ENCODE measurements at places on chromosomes 12 and 14.

DNA sequence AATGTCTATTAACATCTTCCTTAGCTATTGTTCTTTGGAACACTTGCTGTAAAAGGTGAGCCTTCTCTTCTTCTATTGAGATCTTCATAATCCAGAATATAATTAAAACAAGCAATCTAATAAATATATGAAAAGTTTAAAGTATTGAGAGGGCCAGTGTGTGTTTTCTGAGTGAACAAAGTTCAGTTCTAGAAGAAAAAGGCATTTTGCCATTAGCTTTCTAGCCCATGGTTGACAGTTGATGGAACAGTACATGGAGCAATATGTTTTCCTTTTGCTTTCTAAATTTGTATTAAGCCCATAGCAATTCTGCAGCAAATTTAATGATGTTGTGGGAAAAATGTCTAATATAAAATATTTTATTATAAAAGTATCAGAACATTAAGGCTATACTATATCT lies 853.0 kb downstream of the TRHDE start:
- no peak for DNase-seq

GRCh38 chr14:104844306-104845032 lies 20.6 kb upstream of the CEP170B start:
- no peak for DNase-seq

- no peak for DNase-seq
Observed at GRCh38 chr14:97975962-97976361, 1178.8 kb downstream of the VRK1 start.

- DNase-seq: no peak
Observed at GRCh38 chr12:1581973-1582708, 12.2 kb downstream of the FBXL14 start.

DNA sequence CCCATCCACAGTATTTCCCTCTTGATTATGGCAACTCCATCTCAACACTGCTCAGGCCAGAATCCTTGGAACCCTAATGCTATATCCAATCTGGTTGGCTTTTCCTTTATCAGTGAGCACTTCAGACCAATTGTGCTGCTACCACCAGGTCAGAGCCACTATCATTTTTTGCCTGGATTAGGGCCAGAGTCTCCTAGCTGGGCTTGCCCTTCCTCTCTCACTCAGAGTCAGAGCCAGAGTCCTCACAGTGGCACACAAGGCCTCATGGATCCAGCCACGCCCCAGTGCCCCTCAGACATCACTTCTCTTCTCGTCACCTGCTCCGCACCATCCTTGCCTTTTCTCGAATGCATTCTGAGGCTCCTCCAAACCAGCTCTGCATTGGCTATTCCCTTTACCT lies 211.1 kb downstream of the ANO6 start:
- no peak for DNase-seq

GRCh38 chr14:94052662-94053061 lies 26.5 kb downstream of the OTUB2 start:
- no peak for DNase-seq

DNA sequence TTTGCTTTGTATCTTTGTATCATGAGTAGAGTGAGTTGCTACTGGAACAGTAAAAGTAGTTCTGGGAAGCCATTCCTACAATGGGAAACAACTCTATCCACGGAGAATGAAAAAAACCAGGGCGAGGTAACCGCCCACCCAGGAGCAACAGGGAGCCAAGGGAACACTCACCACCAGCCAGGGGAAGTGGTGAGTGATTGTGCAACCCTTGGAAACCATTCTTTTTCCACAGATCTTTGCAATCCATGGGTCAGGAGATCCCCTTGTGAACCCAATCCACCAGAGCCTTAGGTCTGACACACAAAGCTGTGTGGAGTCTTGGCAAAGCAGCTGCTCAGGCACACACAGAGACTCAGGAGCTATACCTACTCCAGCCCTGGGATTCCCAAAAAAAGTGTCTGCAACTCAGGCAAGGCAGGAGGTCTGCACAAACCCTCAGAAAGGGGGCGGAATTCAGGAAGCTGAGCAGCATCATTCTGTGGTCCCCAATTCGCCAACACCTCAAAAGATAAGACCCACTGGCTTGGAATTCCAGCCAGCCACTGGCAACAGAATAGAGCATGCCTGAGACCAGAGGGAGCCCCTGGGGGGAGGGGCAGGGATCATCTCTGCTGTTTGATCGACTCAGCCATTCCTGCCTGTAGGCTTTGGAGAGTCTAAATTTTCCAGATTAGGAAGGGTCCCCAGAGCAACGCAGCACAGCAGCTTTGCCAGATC lies 52.1 kb upstream of the PPFIA2 start:
- no peak for DNase-seq

DNA sequence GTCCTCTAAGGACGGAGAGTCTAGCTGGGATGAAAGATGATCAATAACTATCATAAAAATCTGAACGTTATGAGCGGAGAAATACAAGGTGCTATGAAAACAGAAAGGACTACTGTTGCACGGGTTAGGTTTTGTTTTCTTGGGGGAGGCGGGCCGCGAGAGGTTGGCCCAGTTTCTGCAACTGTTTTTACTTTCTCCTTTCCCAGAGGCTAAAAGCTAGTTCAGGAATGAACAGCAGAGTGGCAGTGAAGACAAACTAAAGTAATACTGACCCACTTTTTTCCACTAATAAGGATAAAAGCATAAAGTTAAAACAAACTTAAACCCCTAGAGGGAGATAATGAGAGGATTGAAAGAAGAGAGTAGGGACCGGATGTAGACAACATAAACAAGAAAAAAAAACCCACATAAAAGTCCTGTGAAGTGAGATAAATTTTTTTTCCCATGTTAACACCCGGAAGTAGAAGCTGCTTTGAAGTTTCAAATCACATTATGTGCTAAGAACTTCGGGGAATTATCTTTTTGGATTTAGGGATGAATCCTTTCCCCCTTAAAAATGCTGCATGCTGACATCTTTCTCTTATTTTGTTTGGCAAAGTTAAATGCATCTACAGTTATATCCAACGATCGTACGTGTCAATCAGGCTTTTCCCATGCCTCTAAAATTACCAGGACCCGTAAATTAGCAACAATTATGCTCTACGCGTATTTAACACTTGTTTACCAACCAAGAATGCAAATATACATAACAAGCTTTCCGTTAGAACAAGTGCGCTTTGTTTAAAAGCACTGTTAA lies 1.0 kb upstream of the CDK17 start:
- peak; percentile 11 for DNase-seq

- no peak for DNase-seq
Observed at GRCh38 chr12:2563709-2564108, 231.1 kb upstream of the FKBP4 start.

- DNase-seq: no peak
Observed at GRCh38 chr12:106594447-106594846, 11.6 kb downstream of the RFX4 start.

DNA sequence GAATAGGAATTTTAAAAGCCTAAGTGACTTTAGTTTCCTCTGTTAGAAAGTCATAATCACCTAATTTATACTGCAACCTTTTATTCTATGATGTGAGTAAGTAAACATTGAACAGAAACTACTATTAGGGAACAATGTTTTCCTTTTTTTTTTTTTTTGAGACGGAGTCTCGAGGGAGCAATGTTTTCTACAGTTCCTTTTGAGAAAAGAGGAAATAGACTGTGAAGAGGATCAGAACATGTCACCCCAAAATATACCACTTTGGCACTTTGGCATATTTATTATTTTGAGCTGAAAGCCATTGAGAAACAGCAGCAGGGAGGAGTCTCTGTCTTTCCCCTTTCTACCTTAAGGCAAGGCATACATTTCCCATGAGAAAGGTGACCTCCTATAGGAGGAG lies 162.7 kb upstream of the CNOT2 start:
- no peak for DNase-seq

- DNase-seq: no peak
Observed at GRCh38 chr12:87982208-87982607, 47.0 kb downstream of the C12orf50 start.

DNA sequence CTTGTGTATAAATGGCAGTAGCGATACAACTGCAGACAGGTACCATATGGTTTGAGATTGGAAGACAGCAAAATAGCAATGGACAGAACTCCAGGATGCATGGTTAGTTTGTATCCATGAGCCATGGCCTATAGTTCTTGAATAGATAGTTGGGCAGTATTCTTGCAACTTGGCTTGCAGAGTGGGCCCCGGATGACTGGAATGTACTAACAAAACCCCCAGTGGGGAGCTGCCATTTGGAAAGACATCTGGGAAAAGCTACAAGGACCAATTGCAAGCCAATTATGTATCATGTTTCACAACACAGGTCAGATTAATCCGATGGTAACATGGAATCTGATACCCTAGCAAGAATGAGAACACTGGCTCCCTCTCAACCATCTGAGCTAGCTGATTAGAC lies 279.6 kb downstream of the RERGL start:
- DNase-seq: no peak

DNA sequence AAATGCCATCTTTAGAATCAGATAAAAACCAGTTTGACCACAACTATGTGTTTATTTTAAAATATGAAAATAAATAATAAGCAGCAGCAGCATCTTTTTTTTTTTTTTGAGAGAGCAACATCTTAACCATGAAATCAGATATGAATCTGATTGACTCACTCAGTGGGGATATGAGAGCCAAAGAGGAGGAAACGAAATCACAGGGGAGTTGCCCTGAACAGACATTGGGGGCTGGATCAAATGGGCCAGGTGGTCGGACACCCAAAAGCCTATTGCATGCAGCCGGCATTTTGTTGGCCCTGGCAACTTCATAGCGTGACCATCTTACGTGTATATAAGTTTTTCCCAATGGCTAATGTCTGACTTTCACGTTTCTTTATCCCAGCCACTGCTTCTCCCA lies 321.1 kb downstream of the NPAS3 start:
- DNase-seq: no peak

GRCh38 chr12:25829192-25829591 lies 129.3 kb upstream of the RASSF8 start:
- no peak for DNase-seq

- no peak for DNase-seq
Observed at GRCh38 chr12:124768452-124769162, 95.1 kb downstream of the SCARB1 start.

GRCh38 chr12:124557518-124558223 lies 9.7 kb downstream of the NCOR2 start:
- DNase-seq: no peak

- DNase-seq: no peak
Observed at GRCh38 chr12:27966870-27967269, 5.7 kb downstream of the PTHLH start.

DNA sequence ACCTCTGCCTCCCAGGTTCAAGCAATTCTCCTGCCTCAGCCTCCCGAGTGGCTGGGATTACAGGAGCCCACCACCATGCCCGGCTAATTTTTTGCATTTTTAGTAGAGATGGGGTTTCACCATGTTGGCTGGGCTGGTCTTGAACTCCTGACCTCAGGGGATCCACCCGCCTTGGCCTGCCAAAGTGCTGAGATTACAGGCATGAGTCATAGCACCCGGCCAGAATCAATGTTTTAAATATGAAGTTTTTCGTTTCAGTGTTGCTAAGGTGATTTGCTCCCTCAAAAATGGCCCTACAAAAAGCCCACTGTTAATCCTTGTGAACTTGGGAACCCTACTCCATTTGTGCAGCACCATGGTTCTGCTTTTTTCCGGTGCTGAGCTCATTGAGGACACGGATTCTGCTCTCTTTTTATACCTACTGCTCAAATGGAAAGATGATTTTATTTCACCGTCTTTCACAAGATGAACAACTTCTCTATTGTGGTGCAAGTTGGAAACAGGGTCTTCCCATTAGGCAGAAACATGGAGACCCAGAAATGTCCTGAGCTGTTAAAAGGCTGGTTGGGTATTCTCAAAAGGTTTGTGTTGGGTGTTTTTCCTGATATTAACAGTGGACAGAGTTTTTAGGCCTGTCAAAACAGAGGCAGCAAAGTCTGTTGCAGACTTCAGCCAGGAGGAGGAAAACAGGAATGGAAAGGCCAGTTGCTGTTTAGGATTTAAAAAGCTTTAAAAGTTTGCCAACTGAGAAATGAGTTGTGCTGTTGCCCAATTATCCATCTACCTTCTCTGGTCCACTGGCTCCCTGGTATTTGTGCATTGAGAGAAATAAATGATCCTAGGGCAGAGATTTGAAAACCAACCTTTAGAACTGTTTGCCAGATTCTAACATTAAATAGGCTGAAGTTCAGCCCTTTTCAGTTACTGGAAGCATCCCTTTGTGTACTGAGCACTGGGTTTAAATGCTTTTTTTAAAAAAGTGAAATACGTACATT lies 85.8 kb downstream of the ATP23 start:
- no peak for DNase-seq

DNA sequence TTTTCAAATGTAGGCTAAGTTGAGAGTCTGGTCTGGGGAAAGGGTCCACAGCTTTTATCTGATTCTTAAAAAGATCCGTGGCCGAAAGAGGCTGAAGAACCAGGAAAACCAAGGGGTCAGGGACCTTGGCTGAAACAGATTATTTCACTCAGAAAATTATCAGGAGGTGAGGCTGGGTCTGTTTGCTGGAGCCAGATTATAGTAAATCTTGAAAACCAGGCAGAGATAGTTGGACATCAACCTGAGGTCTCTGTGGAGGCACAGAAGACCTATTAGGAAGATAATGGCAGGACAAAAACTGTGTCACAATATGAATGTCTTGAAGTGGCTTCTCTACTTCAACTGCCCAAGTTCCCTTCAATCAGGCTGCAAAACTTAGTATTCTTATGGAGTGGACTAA lies 1.6 kb upstream of the MED21 start:
- no peak for DNase-seq

GRCh38 chr12:61854902-61855301 lies 405.3 kb upstream of the USP15 start:
- no peak for DNase-seq

DNA sequence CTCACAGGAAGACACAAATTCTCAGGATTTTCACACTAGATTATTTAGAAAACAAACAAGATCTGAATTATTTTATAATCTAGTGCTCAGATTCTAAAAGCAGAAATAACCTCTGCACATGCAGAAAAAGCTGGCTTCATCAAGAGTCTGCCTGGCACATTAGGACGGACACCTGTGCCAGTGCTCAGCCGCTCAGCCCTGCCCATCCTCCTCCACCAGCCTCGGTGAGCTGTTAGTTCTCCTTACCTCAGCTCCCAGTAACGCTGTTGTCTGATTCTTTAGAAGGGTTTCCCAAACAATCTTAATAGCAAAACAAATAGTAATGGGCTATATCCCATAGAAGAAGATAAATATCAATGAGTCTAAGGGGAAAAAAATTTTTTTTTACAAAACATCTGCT lies 27.7 kb downstream of the DUSP16 start:
- DNase-seq: no peak

GRCh38 chr12:90173499-90174197 lies 465.0 kb upstream of the ATP2B1 start:
- no peak for DNase-seq

DNA sequence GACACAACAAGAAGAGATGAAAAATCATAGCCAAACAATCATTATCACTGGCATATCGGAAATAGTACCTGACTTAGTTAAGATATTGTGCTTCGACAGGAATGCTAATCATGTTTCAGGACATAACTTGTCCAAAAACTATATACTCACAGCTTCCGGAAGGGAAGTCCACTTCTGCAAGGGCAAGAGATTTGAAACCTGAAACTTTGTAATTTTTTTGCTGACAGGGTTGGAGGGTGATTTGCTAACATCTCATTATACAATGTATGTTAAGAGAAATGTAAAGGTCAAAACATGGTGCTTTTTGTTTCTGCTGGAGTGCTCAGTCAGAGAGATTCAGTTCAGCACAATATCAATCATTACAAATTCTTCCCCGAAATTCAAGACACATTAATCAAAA lies 200.3 kb downstream of the CNTN1 start:
- DNase-seq: no peak

Data from stimulated activated CD4-positive, alpha-beta T cell treated with anti-CD3 and anti-CD28 coated beads, TNF-alpha, amount 100 ng/mL, for 48 hours (primary cell).